ENCODE measurements at places on chromosomes 1 and 21.
A peak's percentile ranks its signal among the peaks of the same experiment; 100 is the strongest.

GRCh38 chr1:186188004-186188539 is 187.0 kb downstream of the TPR start:
- no peak for DNase-seq

GRCh38 chr1:90726425-90726985 is 9.4 kb upstream of the BARHL2 start:
- DNase-seq, result no peak

- no peak for DNase-seq
Observed at GRCh38 chr1:39090757-39091380, 64.7 kb downstream of the NDUFS5 start.

DNA sequence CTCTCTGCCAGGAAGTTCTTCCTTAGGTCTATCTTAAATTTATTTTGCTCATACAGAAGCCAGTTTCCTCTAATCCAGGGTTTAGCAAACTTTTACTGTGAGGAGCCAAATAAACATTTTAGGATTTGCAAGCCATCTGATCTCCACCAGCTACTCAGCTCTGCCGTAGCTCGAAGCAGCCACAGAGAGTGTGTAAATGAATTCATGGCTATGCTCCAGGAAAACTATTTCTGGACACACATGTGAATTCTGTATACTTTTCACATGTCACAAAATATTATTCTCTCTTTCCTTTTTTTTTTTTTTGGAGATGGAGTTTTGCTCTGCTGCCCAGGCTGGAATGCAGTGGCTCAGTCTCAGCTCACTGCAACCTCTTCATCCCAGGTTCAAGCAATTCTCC is 13.4 kb upstream of the AGTRAP start:
- no peak for DNase-seq

DNA sequence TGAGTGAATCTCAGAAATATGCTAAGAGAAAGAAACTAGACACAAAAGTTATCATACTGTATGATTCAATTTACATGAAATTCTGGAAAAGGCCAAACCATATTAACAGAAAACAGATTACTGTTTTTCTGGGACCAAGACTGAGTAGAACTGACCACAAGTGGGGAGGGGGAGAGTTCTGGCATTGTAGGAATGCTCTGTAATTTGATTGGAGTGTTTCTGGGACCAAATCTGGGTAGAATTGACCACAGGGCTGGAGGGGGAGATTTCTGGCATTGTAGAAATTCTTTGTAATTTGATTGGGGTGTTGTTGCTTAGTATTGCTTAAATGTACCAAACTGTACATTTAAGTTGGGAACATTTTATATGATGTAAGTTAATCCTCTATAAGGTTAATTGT is 3.4 kb upstream of the OR10K1 start:
- no peak for DNase-seq

GRCh38 chr1:30109853-30110252 is 613.5 kb downstream of the MATN1 start:
- no peak for DNase-seq

- DNase-seq, result no peak
Observed at GRCh38 chr1:169892927-169893644, 610 bp downstream of the SCYL3 start.

GRCh38 chr21:44057055-44057454 is 44.9 kb downstream of the TRAPPC10 start:
- no peak for DNase-seq

DNA sequence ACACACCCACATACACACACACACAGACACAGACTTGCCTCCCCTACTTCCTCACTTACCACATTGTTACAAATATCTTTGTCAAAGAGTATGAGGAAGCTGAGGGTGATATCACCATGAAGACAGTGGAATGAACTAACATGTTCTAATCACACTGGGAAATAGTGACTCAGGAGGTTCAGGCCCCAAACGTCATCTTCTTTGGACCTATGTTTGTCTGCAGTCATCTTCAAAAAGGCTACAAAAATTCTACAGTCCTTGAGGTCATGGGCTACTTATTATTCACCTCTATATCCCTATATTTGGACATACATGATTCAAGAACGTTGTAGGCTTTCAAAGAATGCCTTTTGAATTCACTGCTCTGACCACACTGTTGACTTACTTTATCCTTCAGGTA is 2.1 kb upstream of the LCE2C start:
- no peak for DNase-seq

DNA sequence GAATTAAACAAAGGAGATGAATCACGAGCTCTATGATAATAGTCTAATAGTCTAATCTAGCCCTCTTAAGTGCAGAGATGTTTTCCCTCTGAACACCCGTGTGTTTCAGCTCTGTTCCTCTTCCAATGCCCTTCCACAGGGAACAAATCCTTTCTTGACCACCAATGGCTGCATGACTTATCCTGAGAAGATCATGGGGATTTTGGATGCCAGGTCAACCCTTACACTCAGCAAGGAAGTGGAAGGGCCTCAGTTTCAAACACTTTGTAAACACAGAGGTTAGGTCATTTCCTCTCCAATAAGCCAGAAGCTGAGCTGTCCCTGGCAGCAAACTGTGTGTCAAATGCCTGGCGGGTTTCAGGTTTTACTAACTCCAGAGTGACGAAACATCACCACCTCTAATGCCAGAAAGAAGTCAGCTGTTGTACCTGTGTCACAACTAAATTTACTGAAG is 200.0 kb downstream of the GABPA start:
- peak; percentile 84 for DNase-seq

- no peak for DNase-seq
Observed at GRCh38 chr1:202619505-202619904, 90.7 kb downstream of the SYT2 start.

GRCh38 chr21:44078411-44078981 is 28.7 kb upstream of the PWP2 start:
- no peak for DNase-seq

- no peak for DNase-seq
Observed at GRCh38 chr21:35004314-35004713, 44.8 kb downstream of the RUNX1 start.

DNA sequence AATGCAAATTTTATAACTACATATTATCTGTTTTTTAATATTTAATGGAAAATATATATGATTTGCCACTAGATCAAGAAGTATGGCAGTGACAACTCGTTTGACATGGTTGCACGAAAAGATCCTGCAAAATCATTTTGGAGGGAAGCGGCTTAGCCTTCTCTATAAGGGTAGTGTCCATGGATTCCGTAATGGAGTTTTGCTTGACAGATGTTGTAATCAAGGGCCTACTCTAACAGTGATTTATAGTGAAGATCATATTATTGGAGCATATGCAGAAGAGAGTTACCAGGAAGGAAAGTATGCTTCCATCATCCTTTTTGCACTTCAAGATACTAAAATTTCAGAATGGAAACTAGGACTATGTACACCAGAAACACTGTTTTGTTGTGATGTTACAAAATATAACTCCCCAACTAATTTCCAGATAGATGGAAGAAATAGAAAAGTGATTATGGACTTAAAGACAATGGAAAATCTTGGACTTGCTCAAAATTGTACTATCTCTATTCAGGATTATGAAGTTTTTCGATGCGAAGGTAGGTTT is 556 bp downstream of the IFI44 start:
- DNase-seq, result no peak

GRCh38 chr21:46503922-46504550 is 45.3 kb downstream of the DIP2A start:
- DNase-seq, result no peak

GRCh38 chr1:39902460-39902807 is 717 bp upstream of the MYCL start:
- no peak for DNase-seq

- no peak for DNase-seq
Observed at GRCh38 chr1:61975638-61976037, 219.0 kb upstream of the L1TD1 start.

GRCh38 chr21:46226920-46227599 is 1.5 kb downstream of the LSS start:
- DNase-seq, result no peak

DNA sequence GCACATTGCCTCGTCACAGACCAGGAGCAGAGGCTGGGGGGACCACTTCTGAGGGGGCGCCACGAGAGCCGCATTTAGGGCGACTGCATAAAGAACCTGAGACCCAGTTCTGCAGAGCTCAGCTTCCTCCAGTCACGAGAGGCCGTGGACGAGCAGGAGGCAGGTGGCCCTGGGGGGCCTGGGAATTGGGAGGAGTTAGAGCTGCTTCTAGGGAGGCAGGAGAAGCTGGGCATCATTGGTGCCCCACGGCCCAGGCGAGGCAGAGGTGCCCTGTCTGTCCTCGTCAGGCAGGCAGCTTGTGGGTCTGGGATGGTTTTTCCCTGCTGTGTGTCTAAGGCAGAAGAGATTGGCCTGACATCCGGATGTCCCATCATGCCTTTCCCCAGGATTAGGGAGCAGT is 389.3 kb downstream of the CAMTA1 start:
- DNase-seq, result no peak

DNA sequence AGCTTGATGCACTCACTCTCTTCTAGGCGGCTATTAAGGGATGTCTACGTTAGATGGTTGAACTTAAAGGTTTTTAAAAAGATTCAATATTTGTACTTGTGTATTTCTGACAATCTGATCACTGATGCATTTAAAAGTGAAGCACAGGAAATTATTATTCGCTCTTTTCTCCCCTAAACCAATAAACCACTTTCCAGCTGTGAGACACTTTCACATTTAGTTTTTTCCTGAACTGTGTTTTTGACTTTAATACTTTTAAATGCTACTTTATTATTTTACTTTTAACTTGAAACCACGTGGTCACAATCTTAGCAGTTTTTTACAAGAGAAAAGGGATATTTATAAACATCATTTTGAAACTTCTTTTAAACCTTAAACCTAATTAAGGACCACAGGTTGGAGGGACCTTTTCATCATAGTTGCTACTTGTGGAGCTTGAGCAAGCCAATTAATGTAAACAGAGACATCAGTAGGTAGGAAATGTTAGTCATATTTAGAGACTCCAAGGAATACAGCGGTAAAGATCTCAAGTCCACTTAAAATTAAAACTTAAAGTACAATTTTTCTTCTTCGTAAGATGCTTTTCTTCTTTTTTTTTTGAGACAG is 9.2 kb downstream of the WDR26 start:
- no peak for DNase-seq

- DNase-seq, result no peak
Observed at GRCh38 chr1:44860891-44861425, 17.9 kb upstream of the PTCH2 start.

DNA sequence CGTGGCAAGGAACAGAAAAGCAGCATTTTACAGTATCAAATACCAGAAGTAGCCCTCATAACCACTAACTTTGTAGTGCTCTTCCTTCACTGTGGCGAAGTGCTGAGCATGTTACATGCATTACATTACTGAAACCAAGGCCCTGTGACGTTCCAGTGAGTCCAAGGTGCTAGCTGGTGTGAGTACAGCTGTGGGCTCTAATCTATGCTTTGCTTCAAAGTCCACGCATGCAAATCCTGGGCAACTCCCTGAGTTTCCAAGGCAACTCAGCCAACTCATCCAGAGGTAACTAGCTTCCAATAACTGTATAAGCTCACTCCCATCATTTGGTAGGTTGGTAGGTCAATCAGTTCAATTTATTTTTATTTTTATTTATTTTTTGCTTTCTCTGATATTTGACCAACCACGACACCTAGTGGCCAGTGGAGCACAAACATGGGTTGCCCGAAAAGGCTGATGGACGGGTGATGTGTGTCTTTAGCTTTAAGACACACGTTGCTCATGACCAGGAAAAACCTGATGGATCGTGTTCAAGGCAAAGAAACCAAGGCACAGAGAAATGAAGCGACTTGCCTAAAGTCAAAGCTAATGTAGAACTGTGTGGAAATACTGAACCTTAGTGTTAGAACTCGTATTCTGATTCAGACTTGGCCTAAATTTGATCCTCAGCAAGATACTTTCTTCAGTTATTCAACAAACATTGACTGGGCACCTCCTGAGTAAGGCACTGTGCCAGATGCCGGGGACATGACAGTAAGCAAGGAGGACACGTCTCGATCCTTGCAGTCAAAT is 73.0 kb downstream of the GNG12 start:
- peak; percentile 64 for DNase-seq

DNA sequence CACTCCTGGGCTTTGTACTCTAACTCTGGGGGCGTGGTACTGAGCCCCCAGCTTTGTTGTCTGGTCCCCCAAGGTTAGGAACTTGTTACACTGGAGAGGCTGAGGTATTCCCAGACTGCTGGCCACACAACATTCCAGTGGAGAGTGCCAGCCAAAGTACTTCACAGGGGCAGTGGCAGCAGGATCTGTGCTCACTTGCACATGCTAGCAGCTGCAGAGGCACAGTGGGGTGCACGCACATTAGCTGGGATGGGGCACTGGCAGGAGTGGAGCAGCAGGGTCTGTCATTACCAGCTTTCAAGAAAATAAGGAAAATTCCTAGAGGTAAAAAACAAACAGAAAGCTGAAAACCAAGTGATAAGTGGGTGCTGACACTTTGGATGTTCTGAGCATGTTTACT is 31.0 kb downstream of the ZNF691 start:
- DNase-seq, result no peak

- DNase-seq, result peak; percentile 59
Observed at GRCh38 chr21:44792702-44793591, 8.7 kb downstream of the UBE2G2 start.

DNA sequence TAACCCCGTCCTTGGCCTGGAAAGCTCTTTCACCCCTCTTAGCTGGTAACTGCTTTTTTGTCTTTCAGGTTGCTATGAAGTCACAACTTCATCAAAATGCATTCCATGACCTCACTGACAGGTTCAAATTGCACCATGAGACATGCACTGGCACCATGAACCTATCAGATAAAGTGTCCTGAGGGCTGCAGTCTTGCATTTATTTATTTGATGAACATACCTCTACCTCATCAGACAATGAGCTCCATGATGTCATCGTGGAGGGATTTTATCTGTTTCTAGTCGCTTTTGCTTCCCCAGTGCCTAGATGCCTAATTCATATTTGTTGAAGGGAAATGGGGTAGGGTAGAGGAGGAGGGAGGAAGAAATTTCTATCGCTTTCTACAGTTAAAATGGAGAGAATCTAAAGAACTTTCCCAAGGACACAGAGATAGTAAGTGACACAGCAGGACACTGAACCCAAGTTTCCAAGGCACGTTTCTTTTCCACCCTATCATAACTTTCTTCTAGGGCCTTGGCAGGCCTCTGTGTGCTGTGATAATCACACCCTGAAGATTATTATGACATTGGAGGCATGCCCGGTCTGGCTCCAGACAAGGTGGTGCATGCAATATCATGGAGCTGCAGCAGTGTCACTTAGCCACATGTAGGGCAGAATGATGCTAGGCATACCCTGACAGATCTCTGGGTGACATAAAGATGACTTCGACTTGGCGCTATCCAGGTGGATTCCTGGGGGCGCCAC is 69.5 kb downstream of the CD58 start:
- no peak for DNase-seq

DNA sequence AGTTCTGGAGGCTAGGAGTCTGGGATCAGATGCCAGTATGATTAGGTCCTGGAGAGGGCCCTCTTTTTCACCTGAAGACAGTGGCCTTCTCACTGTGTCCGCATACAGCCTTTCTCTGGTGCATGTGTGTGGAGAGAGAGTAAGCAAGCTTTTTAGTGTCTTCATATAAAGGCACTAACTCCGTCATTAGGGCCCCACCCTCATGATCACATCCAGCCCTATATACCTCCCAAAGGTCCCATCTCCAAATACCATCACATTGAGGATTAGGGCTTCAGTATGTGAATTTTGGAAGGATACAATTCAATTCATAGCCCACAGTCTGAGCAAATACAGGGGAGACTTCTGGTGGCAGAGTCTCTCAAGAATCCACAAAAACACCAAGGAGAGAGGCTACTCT is 176.6 kb downstream of the BACH1 start:
- no peak for DNase-seq

- no peak for DNase-seq
Observed at GRCh38 chr1:156740237-156740740, 599 bp downstream of the MRPL24 start.

All from NCI-H2029 (cell line).